ENCODE measurements at places on chromosomes 1 and 21.

DNA sequence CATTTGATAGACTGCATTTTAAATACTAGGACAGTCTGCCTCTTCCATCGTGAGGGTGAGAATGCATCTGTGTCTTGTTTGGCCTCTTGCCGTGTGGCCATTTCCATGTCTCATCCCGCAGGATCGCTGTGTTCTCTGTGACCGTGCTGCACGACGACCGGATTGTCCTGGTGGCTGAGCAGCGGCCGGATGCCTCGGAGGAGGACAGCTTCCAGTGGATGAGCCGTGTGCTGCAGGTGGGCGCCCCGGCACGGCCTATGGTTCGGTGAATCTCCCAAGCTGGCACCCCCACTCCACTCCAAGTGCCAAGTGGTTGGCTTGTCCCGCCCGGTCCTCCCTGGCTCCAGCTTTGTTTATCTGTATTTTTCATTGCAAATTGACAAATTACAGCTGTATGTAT is 55.2 kb downstream of the S100B start:
- no peak for DNase-seq

DNA sequence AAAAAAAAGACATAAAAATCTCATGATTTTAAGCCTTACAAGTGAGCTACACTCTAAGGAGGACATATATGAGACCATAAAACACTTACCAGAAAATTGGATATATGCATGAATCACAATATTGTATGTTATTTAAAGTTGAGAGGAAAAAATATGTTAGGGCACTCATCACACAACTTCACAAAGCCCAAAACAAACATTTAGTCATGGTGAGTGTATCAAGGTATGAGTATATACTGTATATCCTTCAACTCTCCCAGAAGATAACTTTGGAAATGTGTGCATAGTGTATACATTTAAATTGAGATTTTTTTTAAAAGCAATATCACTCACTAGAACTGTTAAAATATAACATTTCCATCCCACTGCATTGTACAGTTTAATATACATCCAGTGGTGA is 259.3 kb downstream of the SRGAP2C start:
- no peak for DNase-seq

- DNase-seq: no peak
Observed at GRCh38 chr1:108829498-108829916, 27.4 kb downstream of the AKNAD1 start.

GRCh38 chr21:43329711-43330269 is 97.1 kb downstream of the SIK1 start:
- DNase-seq: no peak

DNA sequence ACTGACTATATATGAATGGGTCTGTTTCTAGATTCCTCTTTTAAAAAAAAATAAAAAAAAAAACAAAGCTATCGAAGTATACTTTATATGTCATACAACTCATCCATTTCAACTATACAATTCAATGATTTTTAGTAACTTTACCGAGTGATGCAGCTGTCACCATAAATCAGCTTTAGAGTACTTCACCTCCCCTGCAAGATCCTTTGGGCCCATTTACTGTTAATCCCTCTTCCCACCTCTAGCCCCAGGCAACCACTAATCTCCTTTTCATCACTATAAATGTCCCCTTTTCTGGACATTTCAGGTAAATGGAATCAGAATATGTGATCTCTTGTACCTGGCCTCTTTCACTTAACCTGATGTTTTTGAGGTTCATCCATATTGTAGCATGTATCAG is 133.9 kb downstream of the PEX14 start:
- DNase-seq: no peak

- DNase-seq: no peak
Observed at GRCh38 chr1:96233422-96233821, 488.2 kb upstream of the PTBP2 start.

DNA sequence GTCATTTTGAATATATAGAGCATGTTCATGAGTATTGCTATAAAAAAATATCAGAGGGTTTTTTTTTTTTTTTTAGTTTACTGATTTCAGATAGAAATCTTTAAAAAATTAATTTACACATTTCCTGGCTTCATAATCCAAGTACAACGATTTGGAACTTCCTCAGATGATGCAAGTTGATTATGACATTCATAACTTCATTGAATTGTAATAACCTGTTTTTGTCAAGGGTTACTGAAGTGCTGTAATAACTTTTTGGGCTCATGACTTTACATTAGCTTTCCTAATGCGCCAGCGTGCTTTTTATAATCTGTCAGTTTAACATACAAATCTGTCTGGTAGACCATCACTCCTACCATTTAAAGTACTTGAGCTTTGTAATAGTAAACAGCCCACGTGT is 81.3 kb downstream of the SASS6 start:
- no peak for DNase-seq

DNA sequence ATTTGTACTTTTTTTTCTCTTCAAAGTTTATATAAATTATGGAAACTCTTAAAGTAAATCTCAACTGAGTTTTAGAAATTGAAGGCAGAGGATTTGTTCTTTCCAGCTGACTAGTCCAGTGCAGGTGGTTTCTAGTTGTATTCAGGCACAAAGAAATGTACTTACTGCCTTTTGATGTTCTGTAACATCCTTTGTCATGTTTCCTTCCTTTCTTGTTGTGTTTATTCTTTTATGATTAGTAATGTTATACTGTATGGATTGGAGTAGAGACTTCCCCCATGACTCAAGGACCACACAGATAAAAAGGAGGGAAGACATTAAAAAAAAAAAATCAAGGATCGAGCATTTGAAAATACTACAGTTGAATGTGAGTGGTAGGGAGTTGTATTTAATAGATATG is 8.0 kb downstream of the HIPK1 start:
- no peak for DNase-seq

GRCh38 chr21:46308431-46308830 is 15.2 kb downstream of the C21orf58 start:
- DNase-seq: no peak

- no peak for DNase-seq
Observed at GRCh38 chr1:183918589-183918988, 113.7 kb downstream of the RGL1 start.

DNA sequence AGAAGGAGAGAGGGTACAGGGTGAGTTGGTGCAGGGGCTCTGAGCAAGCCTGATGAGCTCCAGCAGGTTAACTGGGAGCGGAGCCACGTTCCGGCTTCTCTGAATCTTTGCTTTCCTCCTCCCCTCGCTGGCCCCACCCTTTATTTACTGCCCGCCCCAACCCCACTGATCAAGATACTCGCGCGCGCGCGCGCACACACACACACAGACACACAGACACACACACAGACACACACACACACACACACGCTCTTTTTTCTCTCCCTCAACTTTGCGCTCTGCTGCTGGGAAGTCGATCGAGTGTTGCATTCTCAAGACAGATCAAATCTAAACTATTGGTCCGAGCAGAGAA is at the start of gene GRIK1:
GRIK1 (minus strand) TSS at position 73 of the 352 bp plus-strand sequence.
- no peak for DNase-seq

DNA sequence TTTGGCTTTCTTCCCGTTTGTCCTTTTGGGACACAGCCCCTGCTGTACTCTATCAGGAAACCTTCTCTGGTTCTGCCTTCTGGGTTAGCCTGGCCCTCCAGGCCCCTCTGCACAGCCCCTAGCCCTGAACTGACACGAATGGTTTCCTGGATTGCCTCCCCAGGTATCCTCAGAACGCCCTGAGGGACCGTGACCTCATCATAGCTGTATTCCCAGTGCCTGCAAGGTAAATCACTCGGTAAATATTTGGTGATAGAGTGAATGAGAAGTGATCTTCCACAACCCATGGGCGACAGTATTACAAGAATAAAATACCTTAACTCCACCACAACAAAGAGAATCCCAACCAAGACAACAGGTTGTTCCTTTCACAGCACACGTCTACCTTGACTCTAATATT is 637.2 kb downstream of the SMYD3 start:
- DNase-seq: no peak

DNA sequence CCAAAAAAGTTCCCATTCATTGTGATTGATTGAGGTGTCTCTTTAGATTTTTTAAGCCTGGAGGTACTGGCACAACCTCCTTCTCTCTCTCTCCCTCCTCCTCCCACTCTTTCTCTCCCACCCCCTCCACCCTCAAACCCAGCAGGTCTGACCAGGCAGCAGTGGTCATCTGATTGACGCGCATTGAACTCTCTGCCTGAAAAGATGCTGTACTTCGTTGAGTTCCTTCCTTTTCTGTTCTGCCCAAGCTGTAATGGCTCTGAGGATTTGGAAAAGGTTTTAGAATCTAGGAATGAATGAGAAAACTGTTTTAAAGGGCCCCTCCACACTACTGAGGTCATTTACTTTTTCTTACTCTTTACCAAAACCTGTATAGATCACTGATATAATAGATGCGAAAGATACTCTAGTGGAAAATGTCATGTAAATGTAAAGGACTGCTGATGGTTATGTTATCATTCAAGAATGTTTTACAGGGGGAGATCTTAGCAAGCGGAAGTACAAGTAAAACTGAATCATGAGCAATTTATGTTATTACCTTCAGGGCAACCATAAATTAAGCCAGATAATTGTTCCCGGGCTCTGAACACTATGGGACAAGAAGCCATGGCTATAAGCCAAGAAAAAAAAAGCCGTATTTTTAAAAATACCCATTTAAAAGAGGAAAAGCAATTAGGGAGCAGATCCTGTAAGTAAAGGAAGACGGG is 25.2 kb upstream of the DYRK1A start:
- DNase-seq: no peak
